Stimulated activated CD8-positive, alpha-beta memory T cell treated with anti-CD3 and anti-CD28 coated beads, Interleukin-15, amount 100 ng/mL, for 24 hours (primary cell): ENCODE measurements at places on chromosomes 2 and 18.

- no peak for DNase-seq
These were observed 12.6 kb upstream of the SEC11C start for GRCh38 chr18:59127047-59127446.

GRCh38 chr18:71682591-71682990 is 861.6 kb downstream of the CBLN2 start:
- DNase-seq = no peak

DNA sequence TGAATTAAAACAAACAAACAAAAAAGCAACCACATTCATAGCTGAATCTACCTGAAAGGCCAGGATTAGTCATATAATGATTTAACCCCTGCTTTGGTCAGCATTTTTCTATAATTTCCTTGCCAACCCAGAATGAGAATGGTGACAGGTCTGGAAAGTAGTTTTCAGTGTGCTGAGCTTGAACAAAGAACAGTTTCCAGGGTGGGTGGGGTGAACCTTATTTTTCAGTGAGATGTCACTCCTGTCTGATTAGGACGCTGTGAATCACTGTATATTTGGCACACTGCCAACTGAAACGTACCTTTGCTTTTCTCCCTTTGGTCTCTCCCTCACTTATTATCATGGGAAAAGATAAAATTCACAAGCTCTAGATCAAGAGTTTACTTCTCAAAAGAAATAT is 35.0 kb upstream of the DSC1 start:
- DNase-seq = no peak

- DNase-seq = no peak
These were observed 13.8 kb downstream of the MTCL1 start for GRCh38 chr18:8719192-8719591.

GRCh38 chr2:52369178-52369577 is 1337.2 kb upstream of the NRXN1 start:
- DNase-seq = no peak

GRCh38 chr2:40208463-40208862 is 243.4 kb downstream of the SLC8A1 start:
- no peak for DNase-seq

- DNase-seq = no peak
These were observed 674 bp downstream of the PTPN4 start for GRCh38 chr2:119760237-119760955.

- peak; percentile 31 for DNase-seq
These were observed 221.8 kb downstream of the INSIG2 start for GRCh38 chr2:118309946-118310680.

- no peak for DNase-seq
These were observed 3.2 kb upstream of the DDX1 start for GRCh38 chr2:15588329-15588919.

DNA sequence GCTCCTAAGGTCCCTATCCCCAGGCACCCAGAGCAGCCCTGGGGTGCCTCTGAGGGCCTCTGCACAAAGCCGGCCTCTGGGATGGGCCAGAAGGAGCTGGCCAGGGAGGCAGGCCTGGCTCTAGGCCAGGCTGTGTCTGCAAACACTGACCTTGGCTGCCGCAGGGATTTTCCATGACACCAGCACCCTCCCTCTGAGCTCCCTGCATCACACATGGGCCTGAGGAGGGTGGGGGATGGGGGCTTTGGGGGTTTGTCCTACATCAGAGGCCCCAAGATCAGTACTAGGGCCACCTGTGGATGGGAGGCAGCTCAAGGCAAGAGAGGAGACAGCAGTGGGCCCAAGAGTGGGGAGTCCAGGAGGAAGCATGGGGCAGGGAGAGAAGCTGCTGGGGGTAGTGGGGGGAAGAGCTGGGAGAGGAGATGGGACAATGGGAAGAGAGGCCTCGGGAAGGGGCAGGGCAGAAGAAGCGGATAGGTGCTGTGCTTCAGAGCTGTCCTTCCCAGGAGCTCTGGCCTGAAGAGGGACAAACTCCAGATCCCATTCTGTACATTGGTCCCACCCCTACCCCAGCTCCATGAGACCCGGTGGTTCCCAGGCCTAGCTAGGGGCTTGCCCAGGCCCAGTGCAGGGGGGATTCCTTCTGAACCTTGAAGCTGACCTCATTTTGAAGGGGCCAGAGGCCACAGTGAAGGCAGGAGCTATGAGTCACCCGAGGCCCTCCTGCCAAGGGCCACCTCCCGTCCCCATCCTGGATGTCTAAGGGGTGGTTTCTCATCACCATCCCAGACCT is 28.0 kb downstream of the KCNK3 start:
- DNase-seq = no peak

GRCh38 chr2:215812966-215813365 is 200.4 kb downstream of the MREG start:
- no peak for DNase-seq

GRCh38 chr2:120347396-120348060 is 1.6 kb downstream of the INHBB start:
- DNase-seq = no peak

- no peak for DNase-seq
These were observed 23.9 kb downstream of the RAB31 start for GRCh38 chr18:9732031-9732430.

- DNase-seq = no peak
These were observed 36.0 kb downstream of the PCBP1 start for GRCh38 chr2:70123051-70123828.

- no peak for DNase-seq
These were observed 118.9 kb upstream of the ARL5A start for GRCh38 chr2:151946899-151947812.

DNA sequence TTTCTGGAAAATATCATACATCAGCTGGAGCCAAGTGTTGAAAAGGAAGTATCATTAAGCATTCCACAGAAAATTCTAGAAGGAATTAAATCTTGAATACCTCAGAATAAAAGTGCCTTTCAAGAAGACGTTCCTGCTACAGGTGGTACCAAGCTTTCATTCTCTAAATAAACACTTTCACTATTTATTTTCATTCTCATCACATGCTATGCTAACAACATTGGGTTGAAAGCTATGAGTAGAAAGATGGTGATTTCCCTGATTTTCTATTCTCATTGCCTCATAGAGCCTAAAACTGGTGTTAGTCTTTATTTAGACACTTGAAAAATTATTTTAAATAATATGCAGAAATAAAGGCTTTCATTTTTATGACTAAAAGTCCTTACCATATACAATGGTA is 324.7 kb downstream of the LRP1B start:
- DNase-seq = no peak

DNA sequence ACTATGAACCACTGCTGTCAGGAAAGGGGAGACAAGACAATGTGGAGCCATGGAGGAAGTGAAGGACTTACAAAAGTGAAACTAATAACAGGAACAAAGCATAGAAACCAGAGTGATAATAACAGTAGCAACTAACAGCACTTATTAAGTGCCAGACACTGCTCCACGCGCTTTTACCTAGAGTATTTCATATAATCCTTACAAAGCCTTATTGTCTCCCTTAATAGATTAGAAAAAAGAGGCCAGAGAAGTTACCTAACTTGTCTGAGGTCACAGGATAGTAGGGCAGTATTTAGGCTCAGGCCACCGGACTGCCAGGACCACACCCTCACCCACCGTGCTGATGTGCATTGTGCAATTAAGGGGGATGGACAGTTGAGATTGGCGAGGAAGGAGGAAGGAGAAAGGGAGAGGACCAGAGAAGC is 98.6 kb upstream of the NFU1 start:
- no peak for DNase-seq

GRCh38 chr2:233111427-233111826 is 51.3 kb downstream of the INPP5D start:
- DNase-seq = no peak

DNA sequence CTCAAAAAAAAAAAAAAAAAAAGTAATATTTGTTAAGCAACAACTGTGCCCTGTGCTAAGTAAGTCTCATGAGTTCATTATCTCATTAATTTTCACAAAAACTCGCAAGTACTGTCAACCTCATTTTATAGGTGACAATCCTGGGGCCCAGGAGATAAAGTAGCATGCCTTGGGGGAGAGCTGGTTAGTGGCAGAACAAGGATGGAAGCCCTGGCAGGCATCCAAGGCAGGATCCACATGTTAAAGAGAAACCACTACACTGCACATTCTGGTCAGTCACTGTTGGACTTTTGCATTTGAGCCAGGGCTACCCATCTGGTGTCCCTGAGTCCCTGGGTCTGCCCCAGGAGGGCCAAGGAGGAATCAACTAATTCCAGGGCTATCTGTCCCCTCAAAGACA is 54.6 kb downstream of the ZFP36L2 start:
- DNase-seq = no peak

- no peak for DNase-seq
These were observed 763.2 kb upstream of the ZEB2 start for GRCh38 chr2:145283131-145283530.

GRCh38 chr2:160557903-160558302 is 64.3 kb upstream of the RBMS1 start:
- no peak for DNase-seq

DNA sequence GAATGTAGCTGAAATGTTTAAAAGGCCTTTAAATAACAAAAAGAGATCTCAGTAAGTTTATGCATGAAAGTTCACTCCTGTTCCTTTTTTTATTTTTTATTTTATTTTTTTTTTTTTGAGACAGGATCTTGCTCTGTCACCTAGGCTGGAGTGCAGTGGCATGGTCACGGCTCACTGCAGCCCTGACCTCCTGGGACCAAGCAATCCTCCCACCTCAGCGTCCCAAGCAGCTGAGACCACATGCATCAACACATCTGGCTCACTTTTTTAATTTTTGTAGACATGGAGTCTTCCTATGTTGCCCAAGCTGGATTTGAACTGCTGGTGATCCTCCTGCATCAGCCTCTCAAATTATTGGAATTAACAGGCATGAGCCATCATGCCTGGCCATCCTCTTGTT is 84.3 kb downstream of the KANSL1L start:
- no peak for DNase-seq

- DNase-seq = no peak
These were observed 168.5 kb downstream of the DPP4 start for GRCh38 chr2:161905389-161906046.

DNA sequence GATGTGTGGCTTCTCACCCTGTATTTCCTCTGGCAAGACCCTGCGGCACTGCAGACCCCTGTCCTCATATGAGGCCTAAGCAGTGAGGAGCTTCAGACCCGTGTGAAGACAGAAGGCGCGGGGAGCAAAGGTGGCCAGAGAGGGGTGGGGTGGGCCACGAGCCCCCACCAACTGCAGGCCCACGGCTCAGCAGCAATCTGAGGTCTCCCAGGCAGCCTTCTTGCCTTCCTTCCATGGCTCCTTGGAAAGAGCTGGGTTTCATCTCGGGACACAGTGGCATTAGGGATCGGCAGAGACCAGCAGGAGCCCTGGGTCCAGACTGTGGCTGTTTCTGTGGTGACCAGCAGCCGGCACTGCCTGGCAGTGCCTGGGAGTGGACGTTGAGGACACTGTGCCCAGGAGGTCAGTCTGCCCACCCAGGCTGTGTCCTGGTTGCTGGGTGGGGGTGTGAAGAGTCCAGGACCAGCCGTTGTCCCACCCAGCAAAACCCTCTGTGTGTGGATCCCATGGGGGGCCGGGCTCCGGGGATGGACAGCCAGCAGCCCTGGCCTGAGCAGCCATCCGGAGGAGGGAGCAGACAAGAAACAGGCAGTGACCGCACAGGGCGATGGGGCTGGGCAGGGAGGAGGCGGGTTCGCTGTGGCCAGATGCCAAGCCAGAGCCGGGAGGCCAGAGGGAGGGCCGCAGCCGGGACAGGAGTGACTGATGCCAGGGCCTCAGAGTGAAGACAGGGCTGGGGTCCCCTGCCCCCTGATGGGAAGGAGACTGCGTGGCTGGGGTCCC is 73.8 kb downstream of the RRM2 start:
- DNase-seq = no peak

DNA sequence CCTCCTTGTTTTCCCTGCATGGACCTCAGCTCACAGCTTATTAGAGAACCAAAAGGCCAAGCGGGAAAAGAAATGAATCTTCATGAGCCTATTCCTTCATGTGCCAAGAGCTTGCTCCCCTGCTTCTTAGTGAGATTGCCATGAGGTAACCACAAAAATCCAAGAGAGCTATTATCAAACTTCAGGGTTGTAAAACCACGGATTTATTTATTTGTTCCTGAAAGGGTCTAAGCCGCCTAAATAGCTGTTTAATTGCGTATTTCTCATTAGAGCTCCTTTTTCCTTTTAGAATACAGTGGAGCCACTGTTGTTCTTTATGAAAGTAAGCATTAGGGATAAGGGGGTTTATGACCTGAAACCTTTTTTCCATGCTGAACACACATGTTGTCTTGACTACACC is 58.0 kb downstream of the SRD5A2 start:
- DNase-seq = no peak

GRCh38 chr2:230909841-230910545 is 15.0 kb downstream of the GPR55 start:
- no peak for DNase-seq

GRCh38 chr2:48423376-48423775 is 106.6 kb upstream of the STON1 start:
- DNase-seq = no peak

GRCh38 chr2:224020523-224020922 is 18.6 kb downstream of the SERPINE2 start:
- no peak for DNase-seq

DNA sequence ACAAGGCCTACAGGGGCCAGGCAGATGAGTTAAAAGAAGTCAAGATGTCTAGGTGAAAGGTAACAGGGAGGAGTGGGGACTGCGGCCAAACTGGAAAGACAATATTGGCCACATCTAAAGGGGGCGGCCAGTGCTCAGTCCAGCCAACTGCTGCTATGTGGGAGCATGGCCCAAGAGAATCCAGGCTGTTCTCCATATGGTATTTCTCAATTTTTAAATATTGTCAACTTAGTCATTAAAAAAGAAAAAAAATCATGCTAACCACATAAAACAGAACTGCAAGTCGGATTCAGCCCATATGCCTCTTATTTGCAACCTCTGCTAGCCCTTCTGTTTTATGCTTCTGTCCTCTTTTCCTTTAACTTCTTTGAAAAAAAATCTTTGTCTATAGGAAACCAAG is 14.8 kb downstream of the TRABD2A start:
- no peak for DNase-seq

- DNase-seq = no peak
These were observed 14.1 kb upstream of the CASP8 start for GRCh38 chr2:201246280-201246679.

DNA sequence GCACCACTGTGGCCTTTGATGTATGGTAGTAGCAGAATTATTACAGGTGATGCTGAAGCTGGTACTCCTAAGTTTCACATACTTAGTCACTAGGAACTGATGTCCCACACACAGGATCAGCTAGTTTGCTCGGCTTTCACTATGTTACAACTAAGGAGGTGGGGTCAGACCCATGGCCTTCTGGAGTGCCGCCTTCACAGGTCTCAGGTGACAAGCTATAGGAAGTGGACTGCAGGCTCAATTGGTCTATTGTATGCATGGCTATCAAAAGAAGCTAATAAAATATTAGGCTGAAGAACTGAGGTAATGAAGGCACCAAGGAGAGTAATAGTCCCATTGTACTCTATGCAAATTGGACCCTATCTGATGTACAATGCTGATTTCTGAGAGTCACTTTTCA is 170.6 kb downstream of the DLGAP1 start:
- no peak for DNase-seq
